ENCODE measurements at places on chromosomes 6 and 20. TPM values are rescaled to one million over a fixed set of nuclear protein-coding genes. Genes with fewer than 3 reads are reported as not detected.

Gene GGTLC1
- polyA plus RNA-seq = not detected

Gene GSTA3
- not detected for polyA plus RNA-seq

Gene BNIP5
- polyA plus RNA-seq = not detected

Gene ADGRF1
- 51.5 TPM for polyA plus RNA-seq

Gene RREB1
- polyA plus RNA-seq = 3.7 TPM

Gene FOXS1
- not detected for polyA plus RNA-seq

Gene HLA-DOA
- 0.18 TPM for polyA plus RNA-seq

Gene GABRR1
- not detected for polyA plus RNA-seq

Gene ALDH8A1
- polyA plus RNA-seq = 0.39 TPM
